ENCODE measurements at places on chromosomes 7 and 10. TPM values are rescaled to one million over a fixed set of nuclear protein-coding genes. Genes with fewer than 3 reads are reported as not detected.

The AGR2 gene
- total RNA-seq: not detected

The ACTR3C gene
- 10.1 TPM for total RNA-seq

The AKAP9 gene
- total RNA-seq: 54.4 TPM

DNA sequence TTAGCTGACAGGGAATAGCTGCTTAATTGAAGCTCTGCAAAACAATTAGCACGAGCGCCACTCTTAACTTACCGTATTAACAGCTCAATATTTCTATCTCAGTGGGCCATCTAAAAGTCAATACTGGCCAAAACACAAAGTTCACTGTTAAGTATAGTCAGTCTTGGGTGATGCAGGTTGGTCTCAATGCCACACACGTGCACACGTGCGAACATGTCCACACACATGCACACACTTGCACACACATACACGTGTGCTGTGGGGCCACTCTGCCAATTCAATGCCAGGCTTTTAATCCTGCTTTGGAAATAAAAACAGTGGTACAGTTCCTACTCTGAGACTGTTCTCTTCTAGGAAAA lies 105.1 kb downstream of the GRB10 start:
- H3K4me3 ChIP-seq: no peak overlapping the region
- H3K27ac ChIP-seq: no peak overlapping the region
- DNase-seq: no peak
- peaks cover 2% of the 10 kb centered on the region for H3K27me3 ChIP-seq
- no peaks in the 10 kb centered on the region for H3K36me3 ChIP-seq
- H3K4me1 ChIP-seq: peaks cover 6% of the 10 kb centered on the region

- no peaks in the 10 kb centered on the region for H3K4me1 ChIP-seq
- peaks cover 7% of the 10 kb centered on the region for H3K27me3 ChIP-seq
- H3K4me3 ChIP-seq: no peak overlapping the region
- DNase-seq: no peak
- H3K27ac ChIP-seq: no peak overlapping the region
- H3K36me3 ChIP-seq: no peaks in the 10 kb centered on the region
These were observed 12.5 kb downstream of the PRF1 start for GRCh38 chr10:70589762-70590654.

GRCh38 chr7:115549910-115550309 lies 480.7 kb downstream of the TFEC start:
- no peak for DNase-seq
- H3K27me3 ChIP-seq: no peaks in the 10 kb centered on the region
- no peaks in the 10 kb centered on the region for H3K36me3 ChIP-seq
- H3K27ac ChIP-seq: no peak overlapping the region

- H3K36me3 ChIP-seq: no peaks in the 10 kb centered on the region
- H3K27ac ChIP-seq: no peak overlapping the region
- H3K4me1 ChIP-seq: peaks cover 9% of the 10 kb centered on the region
- H3K27me3 ChIP-seq: peaks cover 2% of the 10 kb centered on the region
- H3K4me3 ChIP-seq: no peak overlapping the region
These were observed 6.7 kb upstream of the KLRG2 start for GRCh38 chr7:139490130-139490529.
